Right lobe of liver (tissue), 6 donors: ENCODE measurements at places on chromosomes 2 and 18. TPM values are rescaled to one million over a fixed set of nuclear protein-coding genes. Genes with fewer than 3 reads are reported as not detected.

GRCh38 chr2:105287692-105288091 lies 41.8 kb downstream of the TGFBRAP1 start:
- DNase-seq, result no peak

DNA sequence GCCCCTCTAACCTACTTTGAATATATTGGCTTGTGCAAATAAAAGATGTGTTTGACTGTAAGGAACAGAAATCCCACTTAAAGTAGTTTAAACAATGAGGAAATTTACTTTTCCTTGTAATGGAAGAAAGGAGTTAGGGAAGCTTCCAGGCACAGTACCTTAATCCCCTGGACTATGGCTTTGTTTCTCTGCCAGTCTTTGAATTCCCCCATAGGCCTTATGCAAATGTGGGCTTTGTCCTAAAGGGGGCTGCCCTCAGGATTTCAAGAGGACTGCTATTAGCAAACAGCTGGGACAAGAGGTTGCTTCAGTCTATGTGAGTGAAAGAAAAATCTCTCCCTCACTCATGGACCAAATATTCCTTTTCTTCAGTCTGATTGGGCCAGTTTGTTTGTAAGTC lies 255.1 kb upstream of the THSD7B start:
- no peak for DNase-seq

GRCh38 chr2:50102383-50102782 lies 929.5 kb downstream of the NRXN1 start:
- DNase-seq, result no peak

DNA sequence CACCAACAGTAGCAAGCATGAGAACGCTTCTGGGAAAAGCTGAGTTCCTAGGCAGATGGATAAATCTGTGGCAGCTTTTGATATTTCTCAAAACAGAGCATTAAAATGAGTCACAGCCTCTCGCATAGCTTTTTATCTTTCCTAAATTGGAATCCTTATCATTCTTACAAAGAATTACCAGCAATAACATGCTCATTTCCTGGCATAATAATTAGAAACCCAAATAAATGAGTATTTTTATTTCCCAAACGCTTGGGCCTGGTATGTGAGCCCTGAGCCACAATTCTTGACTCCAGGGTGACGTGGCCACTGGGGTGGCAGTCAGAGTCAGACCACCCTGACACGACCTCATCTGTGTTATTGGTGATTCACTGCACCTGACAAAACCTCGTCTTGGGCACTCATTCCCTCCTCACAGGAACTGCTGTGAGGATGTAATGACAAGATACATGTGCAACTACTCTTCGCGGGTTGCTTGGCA lies 210.7 kb downstream of the ARL4C start:
- DNase-seq, result no peak

DNA sequence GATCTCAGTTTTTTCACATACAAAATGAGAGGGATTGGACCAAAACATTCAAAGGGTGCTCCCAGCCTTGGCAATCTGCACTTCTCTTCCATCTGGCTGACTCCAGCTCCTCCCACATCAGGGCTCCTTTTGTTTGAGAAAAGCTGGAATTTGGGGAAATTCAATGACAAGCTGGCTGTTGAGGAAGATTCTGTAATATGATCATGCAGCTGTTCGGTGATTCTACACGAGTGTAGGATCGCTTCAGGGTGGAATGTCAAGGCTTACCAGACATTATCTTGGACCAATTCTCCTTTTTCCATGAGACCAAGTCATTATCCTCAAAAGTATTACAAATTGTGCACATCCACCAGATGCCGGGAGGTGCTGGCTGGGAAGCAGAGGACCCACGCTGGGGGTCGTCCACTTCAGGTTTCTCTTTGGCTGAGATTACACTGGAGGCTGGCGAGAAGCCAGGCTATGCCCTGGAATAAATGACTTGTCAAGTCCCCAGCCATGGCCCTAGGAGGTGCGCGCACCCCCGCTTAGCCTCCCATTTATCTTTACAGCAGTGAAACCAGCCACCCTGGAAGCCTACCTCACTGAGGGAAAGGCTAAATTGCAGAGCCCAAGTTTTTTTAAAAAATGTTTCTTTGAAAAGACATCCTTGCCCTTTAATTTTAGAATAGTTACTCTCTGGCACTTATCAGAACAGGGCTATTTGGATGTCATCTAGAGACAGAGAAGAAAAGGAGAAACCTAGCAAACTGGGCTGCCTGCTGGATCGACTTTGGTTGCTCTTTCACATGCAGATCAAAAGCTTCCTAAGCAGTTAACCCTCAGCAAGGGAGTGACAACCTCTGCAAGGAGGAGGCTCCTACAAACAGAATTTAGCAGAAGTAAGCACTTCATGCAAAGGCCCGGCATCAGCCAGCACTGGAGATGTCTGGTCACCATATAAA lies 42.5 kb upstream of the LCLAT1 start:
- no peak for DNase-seq

DNA sequence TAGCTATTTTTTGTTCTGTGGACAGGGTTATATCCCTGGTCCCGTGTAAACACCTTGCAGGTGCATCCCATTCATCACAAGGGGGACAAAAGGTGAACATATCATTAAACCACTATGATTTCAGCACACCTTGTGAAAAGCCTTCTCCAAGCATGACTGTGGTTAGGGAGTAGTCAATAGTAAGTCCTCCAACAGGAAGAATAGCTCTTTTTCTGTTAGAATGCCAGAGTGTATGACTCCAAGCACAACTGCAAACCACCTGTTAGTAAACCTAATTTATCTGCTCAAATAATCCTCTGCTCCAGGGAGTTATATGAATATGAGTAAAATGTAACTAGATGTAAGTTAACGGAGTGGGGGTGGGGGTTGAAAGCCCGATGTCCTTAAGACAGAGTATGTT lies 240.5 kb downstream of the AGPS start:
- no peak for DNase-seq

DNA sequence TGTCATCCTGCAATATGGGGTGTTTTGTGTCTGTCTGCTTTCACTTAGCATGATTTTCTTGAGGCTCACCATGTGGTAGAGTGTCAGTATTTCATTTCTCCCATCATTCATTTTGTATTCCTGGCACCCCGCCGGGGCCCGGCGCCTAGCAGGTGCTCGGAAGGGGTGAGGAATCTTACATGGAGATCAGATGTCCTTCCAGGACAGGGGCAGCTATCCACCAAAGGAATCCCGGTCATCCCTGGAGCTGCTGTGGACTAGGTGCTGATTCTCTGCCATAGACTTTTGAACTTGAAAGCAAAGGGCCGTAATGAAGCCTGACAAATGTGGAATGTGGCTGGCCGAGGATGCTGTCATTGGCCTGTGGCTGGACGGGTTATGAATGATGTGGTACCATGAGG lies 2.4 kb downstream of the PRELID3A start:
- no peak for DNase-seq

GRCh38 chr2:120779781-120780283 lies 44.2 kb downstream of the GLI2 start:
- no peak for DNase-seq

- no peak for DNase-seq
Measured at GRCh38 chr2:163906410-163906809, 170.6 kb upstream of the FIGN start.

- DNase-seq, result no peak
Measured at GRCh38 chr2:31967790-31968189, 43.0 kb downstream of the MEMO1 start.

GRCh38 chr2:46998551-46998950 lies 82.9 kb upstream of the MCFD2 start:
- DNase-seq, result no peak

- no peak for DNase-seq
Measured at GRCh38 chr2:37489041-37489456, 144.6 kb downstream of the QPCT start.

- DNase-seq, result no peak
Measured at GRCh38 chr2:173739006-173739405, 226.2 kb downstream of the SP3 start.

DNA sequence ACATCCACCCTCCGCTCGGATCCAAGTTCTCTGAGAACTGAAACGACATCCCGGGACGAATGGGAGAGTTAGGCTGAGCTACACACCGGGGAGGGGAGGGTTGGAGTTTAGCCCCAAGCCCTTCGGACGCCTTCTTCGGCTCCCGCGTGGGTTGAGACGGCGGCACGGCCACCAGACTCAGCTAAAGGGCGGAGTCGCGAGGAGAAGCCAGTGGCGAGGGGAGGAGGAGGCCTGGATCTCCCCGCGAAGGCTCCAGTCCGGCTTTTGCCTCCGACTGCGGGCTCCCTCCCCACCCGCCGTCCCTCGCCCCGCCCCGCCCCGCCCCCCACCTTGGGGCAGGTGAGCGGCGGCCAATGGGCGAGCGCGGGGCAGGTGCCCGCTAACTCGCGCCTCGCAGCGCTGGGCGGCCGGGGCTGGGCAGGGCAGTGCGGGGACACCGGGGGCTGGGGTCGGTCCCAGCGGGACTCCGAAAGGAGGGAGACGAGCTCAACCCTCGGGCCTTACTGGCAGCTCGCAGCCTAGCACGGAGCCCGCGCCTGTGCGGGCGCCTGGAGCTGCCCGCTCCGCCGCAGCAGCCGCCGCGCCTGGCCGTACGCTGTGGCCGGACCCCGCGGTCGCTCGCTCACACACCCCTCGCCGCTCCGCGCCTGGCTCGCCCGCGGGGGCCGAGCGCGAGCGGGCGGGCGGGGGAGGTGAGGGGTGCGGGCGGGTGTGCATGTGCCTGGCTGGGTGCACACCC lies at the start of gene EMX1:
EMX1 (plus strand) TSS at position 382 of the 739 bp plus-strand sequence; CDS start at position 716, 334 bp downstream.
- peak; percentile 74 for DNase-seq

- DNase-seq, result peak; percentile 41
Measured at GRCh38 chr2:240140511-240140910, at the start of gene OTOS. OTOS (minus strand) TSS chr2:240140658; CDS start chr2:240140326, 332 bp downstream.

DNA sequence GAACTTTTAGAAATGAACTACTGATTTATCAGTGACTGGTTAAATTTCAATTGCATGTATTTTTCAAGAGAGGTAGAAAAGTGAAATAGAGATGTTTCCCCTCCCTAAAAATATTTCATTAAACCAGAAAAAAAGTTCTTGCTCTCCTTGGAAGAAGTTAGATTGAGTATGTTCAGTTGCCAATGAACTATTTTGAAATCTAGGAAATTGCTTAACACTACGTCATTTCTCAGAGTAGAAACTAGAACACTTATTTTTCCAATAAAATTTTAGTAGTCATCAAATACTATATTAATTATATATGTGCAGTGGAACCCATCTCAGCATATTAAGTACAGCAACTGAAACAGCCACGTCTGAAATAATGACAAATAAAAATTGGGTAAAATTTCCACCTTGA lies 51.8 kb upstream of the STAT1 start:
- DNase-seq, result no peak

DNA sequence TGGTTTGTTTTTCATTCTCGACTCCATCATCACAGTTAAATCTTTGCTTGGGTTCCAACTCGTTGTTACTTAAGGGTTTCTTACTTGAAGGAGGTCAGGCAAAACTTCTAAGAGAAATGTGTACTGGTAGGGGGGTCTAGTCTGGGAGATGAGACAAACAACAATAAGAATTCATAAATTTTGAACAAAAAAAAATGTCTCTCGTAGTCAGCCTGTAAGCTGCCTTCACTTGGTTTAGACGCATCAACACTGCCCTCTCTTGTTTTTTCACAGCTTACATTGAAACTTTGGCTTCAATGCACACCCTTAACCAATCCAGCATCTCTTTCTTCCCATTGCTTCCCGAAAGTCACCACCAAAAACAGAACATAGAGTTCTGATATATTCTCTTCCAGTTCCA lies 576.4 kb upstream of the PIK3C3 start:
- DNase-seq, result no peak

DNA sequence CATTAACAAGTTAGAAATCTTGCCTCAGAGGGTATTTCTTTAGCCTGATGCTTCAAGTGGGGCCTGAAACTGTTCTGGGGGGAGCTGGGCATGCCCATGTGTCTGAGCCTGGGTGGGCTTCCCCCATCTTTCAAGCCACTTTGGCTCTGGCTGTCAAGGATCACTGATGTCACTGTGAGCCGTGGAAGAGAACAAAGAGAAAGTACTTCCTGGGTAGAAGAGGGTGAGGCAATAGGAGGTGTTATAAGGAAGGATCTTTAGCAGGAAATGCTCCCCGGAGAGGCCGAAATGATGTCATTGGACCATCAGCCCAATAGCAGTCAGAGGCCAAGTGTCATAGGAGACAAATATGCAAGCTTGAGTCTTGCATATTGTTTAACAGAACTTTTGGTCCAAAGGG lies 228.4 kb upstream of the MEX3C start:
- DNase-seq, result no peak

Gene CCDC102B
- total RNA-seq, result 0.98 TPM

Gene FTCDNL1
- total RNA-seq, result 7.3 TPM

Gene TUBA4B
- total RNA-seq, result 0.71 TPM

Gene ABHD1
- total RNA-seq, result 0.74 TPM

Gene NT5C1B
- total RNA-seq, result not detected

Gene WBP1
- total RNA-seq, result 32.0 TPM

Gene GATA6
- total RNA-seq, result 14.0 TPM
